Neural crest cell (in vitro differentiated cells): ENCODE measurements at places on chromosomes 7 and 10. TPM values are rescaled to one million over a fixed set of nuclear protein-coding genes. Genes with fewer than 3 reads are reported as not detected.

FAM237B gene
- not detected in 2 replicates for total RNA-seq

GRCh38 chr10:79431891-79432831 lies 13.3 kb downstream of the ZCCHC24 start:
- H3K4me1 ChIP-seq = peaks cover 21% of the 10 kb centered on the region
- no peak for DNase-seq
- peaks cover 8% of the 10 kb centered on the region for H3K36me3 ChIP-seq
- H3K4me3 ChIP-seq = no peak overlapping the region
- no peak overlapping the region for H3K27ac ChIP-seq
- H3K27me3 ChIP-seq = no peaks in the 10 kb centered on the region

- DNase-seq = no peak
- no peak overlapping the region for H3K27ac ChIP-seq
- no peaks in the 10 kb centered on the region for H3K27me3 ChIP-seq
- no peak overlapping the region for H3K4me3 ChIP-seq
- H3K36me3 ChIP-seq = no peaks in the 10 kb centered on the region
Observed at GRCh38 chr7:33640741-33641140, 264.6 kb upstream of the BMPER start.

DNA sequence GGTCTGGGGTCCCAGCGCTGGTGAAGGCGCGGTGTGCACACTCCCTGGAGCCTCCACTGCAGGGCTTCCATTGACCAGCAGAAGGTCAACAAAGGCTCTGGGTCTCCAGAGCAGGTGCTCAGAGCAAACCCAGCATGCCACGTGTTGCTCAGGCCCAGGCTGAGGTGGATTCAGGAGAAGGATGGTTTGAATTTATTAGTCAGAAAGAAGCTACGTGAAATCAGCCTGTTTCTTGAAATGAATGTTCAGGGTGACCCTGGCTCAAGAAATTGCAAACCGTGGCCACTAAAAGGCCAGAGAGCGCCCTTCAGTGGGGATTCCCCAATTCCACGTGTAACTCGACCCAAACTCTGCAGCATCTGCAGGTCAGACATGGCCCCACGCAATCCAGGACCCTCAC lies 82.7 kb upstream of the PFKP start:
- no peak for DNase-seq
- peaks cover 10% of the 10 kb centered on the region for H3K4me1 ChIP-seq
- no peak overlapping the region for H3K4me3 ChIP-seq
- no peaks in the 10 kb centered on the region for H3K36me3 ChIP-seq
- H3K27me3 ChIP-seq = peaks cover 7% of the 10 kb centered on the region
- no peak overlapping the region for H3K27ac ChIP-seq

DNA sequence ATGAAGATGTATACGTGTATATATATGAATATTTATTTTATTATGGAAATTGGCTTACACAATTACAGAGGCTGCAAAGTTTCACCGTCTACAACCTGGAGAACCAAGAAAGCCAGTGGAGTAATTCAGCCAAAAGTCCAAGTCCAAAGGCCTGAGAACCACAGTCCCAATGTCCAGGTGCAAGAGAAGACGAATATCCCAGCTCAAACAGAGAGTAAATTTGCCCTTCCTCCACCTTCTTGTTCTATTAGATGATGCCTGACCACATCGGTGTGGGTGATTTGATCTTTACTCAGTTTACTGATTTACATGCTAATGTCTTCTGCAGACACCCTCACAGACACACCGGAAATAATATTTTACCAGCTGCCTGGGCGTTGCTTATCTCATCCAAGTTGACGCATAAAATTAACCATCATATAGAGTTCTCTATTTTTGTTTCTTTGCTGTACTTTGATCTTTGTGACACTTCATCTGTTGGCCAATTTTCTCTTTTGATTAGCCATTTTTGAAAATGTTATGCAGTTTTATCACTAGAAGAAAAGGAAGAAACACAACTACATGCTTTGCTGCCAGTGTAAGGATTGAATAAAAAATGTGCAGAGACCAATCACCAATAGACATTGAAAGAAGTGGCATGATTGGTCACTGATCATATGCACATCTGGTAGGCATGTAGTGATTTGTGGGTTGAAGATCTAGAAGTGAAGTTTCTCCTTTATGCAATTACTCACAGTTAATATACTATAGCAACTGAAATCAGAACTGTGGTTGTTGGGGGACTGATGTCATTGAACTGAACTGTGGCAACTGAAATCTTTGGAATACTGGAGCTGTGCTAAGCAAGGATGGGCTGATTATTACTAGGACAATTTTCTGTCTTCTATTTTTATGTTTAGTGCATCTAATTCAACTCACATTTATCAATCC lies 68.5 kb downstream of the EPDR1 start:
- DNase-seq = no peak
- no peak overlapping the region for H3K27ac ChIP-seq
- H3K36me3 ChIP-seq = no peaks in the 10 kb centered on the region
- no peak overlapping the region for H3K4me3 ChIP-seq
- H3K4me1 ChIP-seq = no peaks in the 10 kb centered on the region
- H3K27me3 ChIP-seq = no peaks in the 10 kb centered on the region

GRCh38 chr7:92133133-92133736 lies 1.0 kb downstream of the CYP51A1 start:
- H3K27me3 ChIP-seq = no peaks in the 10 kb centered on the region
- peaks cover 54% of the 10 kb centered on the region for H3K4me1 ChIP-seq
- H3K36me3 ChIP-seq = peaks cover 23% of the 10 kb centered on the region
- DNase-seq = no peak
- H3K27ac ChIP-seq = peak overlapping the region; percentile 98

GRCh38 chr7:151444632-151445031 lies 4.7 kb upstream of the CRYGN start:
- peaks cover 15% of the 10 kb centered on the region for H3K27me3 ChIP-seq
- no peak for DNase-seq
- no peak overlapping the region for H3K27ac ChIP-seq

DNA sequence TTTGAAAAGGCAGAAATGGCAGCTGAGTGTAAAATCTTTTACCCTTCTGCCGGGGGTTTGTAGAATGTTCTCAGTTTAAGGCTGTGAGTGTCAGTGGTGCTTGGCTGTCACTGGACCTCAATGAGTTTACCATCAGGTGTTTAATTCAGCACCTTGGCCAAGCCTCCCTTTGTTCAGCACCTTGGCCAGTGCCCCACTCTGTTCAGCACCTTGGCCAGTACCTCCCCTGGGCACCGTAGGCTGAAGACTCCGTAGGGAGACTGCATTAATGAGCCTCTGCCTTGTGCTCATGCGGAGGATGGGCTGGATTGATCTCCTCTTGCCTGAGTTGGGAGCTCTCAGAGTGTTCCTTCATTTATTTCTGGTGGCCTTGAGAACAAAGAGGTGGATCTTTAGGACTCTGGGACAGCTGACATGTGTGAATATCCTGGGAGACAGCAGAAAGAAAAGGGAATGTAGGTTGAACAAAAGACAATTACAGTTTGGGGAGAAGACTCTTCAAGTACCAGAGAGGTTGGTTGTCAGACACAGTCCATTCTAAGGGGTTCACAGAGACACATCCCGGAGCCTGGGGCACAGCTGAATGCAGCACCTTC lies 1.6 kb downstream of the FAM24A start:
- DNase-seq = peak; percentile 71
- H3K36me3 ChIP-seq = no peaks in the 10 kb centered on the region
- H3K4me1 ChIP-seq = no peaks in the 10 kb centered on the region
- H3K4me3 ChIP-seq = no peak overlapping the region
- H3K27ac ChIP-seq = no peak overlapping the region

DNA sequence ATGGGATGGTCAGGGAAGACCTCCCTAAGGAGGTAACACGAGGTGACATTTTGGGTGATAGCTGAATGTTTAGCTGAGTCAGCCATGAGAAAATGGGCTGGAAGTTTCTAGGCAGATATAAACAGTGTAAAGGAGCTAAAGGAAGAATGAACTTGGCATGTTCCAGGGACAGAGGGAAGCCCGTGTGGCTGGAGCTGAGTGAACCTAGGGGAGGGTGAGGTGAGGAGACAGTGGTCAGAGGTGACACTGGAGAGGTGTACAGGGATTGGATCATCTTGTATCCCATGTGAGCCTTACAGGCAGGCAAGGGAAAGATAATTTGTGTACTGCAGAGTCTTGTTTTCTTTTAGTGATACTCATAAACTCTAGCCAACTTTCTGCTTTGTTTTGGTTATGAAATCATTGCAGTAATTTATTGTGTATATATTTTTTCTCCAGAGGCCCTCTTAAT lies 1.8 kb downstream of the STARD3NL start:
- peaks cover 37% of the 10 kb centered on the region for H3K4me1 ChIP-seq
- H3K27me3 ChIP-seq = no peaks in the 10 kb centered on the region
- H3K27ac ChIP-seq = peak overlapping the region; percentile 60
- H3K4me3 ChIP-seq = peak overlapping the region; percentile 91
- peaks cover 6% of the 10 kb centered on the region for H3K36me3 ChIP-seq

GRCh38 chr7:43790834-43791233 lies 32.4 kb downstream of the BLVRA start:
- H3K4me3 ChIP-seq = no peak overlapping the region
- H3K36me3 ChIP-seq = peaks cover 6% of the 10 kb centered on the region
- DNase-seq = no peak
- H3K27me3 ChIP-seq = no peaks in the 10 kb centered on the region
- H3K27ac ChIP-seq = no peak overlapping the region

DNA sequence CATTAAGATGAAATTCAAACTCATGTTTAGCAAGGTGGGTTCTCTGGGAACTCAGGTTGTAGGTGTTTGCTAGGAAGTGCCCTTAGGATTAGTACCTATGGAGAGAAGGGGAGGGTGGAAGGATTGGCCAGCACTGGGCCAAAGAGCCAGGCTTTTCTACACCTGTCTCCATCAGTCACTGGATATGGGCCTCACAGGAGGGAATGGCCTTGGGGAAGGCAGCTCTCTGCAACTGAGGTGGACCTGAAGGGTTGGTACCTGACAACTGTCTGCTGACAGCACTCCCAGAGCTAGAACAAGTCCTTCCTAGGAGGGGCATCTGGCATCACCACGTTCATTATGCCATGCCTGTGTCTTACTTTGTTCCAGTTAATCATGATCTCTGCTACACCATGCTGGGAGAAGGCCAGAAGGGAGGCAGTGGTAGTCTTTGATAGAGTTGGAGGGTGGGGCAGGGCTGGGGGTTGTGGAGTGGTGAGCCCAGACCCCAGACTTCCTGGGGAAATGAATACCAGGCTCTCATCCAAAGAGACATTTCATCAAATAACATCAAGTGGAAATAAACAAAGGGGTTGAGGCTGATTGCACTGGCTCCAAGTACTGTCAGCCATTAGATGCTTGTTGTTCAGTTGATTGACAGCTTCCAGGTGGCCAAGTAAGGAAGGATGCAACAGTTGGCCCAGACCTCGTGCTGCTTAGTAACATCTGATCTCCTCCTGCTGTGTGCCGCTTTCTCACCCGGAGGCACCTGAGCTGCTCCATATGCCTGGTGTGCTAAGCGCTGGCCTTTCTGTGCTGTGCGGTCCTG lies 70.6 kb upstream of the PIK3CG start:
- H3K27ac ChIP-seq = no peak overlapping the region
- no peak overlapping the region for H3K4me3 ChIP-seq
- H3K27me3 ChIP-seq = no peaks in the 10 kb centered on the region
- DNase-seq = no peak
- no peaks in the 10 kb centered on the region for H3K36me3 ChIP-seq

- no peak for DNase-seq
- no peaks in the 10 kb centered on the region for H3K27me3 ChIP-seq
- H3K4me1 ChIP-seq = no peaks in the 10 kb centered on the region
- H3K36me3 ChIP-seq = no peaks in the 10 kb centered on the region
- H3K4me3 ChIP-seq = no peak overlapping the region
Observed at GRCh38 chr10:117454502-117454901, 79.3 kb upstream of the PDZD8 start.

GRCh38 chr10:34716958-34717357 lies 98.1 kb downstream of the PARD3 start:
- H3K36me3 ChIP-seq = no peaks in the 10 kb centered on the region
- H3K27ac ChIP-seq = no peak overlapping the region
- no peaks in the 10 kb centered on the region for H3K27me3 ChIP-seq
- no peak overlapping the region for H3K4me3 ChIP-seq
- peaks cover 36% of the 10 kb centered on the region for H3K4me1 ChIP-seq

HYAL4 gene
- total RNA-seq = not detected in 2 replicates

GRCh38 chr10:61298194-61298593 lies 155.0 kb downstream of the TMEM26 start:
- no peak for DNase-seq
- H3K27ac ChIP-seq = no peak overlapping the region
- peaks cover 12% of the 10 kb centered on the region for H3K4me1 ChIP-seq
- no peaks in the 10 kb centered on the region for H3K27me3 ChIP-seq
- no peak overlapping the region for H3K4me3 ChIP-seq

- H3K4me3 ChIP-seq = no peak overlapping the region
- no peaks in the 10 kb centered on the region for H3K27me3 ChIP-seq
- H3K4me1 ChIP-seq = peaks cover 6% of the 10 kb centered on the region
- H3K36me3 ChIP-seq = no peaks in the 10 kb centered on the region
- DNase-seq = no peak
Observed at GRCh38 chr7:135709508-135709907, 18.5 kb downstream of the SLC13A4 start.

GRCh38 chr7:74344132-74344496 lies 54.9 kb downstream of the CLIP2 start:
- DNase-seq = no peak
- H3K4me1 ChIP-seq = no peaks in the 10 kb centered on the region
- H3K4me3 ChIP-seq = no peak overlapping the region
- H3K27ac ChIP-seq = no peak overlapping the region

DNA sequence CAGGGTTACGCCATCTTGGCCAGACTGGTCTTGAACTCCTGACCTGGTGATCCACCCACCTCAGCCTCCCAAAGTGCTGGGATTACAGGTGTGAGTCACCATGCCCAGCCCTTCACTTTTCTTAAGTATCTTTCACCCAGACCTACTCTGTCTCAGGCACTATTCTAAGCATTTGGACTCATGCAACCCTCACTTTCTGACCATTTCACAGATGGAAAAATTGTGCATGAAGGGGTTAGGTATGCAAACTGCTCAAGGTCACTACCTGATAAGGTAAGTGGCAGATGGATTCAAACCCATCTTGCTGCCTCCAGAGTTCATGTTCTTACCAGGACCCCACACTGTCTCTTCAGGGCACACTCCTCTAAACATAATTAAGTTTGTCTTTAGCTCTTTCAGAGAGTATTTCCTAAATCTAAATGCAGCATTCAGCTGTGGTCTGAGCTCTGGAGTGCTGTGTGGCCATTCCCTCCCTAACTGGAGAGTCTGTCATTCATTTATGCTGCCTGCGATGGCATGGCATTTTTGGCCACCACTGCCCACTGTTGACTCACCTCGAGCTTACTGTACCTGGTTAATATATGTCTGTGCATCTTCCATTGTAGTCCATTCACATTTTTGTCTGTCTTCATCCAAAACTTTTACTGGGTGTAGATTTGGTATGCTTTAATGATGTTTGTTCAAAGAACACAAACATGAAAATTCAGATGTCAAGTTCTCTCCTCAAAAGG lies 88.4 kb downstream of the CCDC71L start:
- no peaks in the 10 kb centered on the region for H3K27me3 ChIP-seq
- DNase-seq = no peak
- no peak overlapping the region for H3K27ac ChIP-seq
- H3K4me1 ChIP-seq = peaks cover 24% of the 10 kb centered on the region
- H3K4me3 ChIP-seq = no peak overlapping the region

PDK4 gene
- total RNA-seq = 0.07 TPM in 1 of 2 replicates, not detected in the other

FAM131B gene
- total RNA-seq = 15.0 and 15.5 TPM in 2 replicates
